Stimulated activated CD4-positive, alpha-beta T cell treated with anti-CD3 and anti-CD28 coated beads, Interleukin-4, amount 100 ng/mL, for 24 hours (primary cell): ENCODE measurements at places on chromosomes 16 and 17.
A peak's percentile ranks its signal among the peaks of the same experiment; 100 is the strongest.

- DNase-seq, result no peak
Observed at GRCh38 chr17:46950342-46950996, 27.5 kb downstream of the GOSR2 start.

DNA sequence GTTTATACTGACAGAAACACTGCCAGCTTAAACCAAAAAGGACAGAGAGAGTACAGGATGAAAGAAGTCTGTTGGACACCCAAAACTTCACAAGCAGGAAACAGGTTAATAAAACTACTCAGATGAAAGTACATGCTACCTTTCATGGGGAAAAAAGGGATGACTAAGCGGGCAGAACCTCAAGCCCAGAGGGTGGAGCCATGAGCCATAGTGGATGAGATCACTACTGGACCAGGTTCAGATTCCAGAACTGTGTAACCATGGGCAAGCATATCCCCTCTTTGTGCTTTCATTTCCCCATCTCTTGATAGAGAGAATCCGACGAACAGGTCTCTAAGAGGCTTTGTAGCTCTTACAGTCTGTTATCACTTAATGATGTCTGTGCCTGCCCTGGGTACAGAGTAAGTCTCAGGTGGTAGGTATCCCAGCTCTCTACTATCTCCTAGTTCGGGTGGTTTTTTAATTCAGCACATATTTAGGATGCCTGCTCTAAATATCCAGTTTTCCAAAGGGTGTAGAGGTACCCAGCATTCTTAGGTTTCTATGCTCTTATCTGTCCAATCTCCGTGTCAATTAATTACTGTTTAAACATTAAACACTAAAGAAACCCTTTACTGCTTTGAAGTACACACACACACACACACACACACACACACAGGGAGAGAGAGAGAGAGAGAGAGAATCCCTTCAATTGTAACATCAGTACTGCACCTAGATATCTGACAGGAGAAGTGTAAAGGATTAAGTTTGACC is 206.7 kb downstream of the ZNF423 start:
- no peak for DNase-seq

DNA sequence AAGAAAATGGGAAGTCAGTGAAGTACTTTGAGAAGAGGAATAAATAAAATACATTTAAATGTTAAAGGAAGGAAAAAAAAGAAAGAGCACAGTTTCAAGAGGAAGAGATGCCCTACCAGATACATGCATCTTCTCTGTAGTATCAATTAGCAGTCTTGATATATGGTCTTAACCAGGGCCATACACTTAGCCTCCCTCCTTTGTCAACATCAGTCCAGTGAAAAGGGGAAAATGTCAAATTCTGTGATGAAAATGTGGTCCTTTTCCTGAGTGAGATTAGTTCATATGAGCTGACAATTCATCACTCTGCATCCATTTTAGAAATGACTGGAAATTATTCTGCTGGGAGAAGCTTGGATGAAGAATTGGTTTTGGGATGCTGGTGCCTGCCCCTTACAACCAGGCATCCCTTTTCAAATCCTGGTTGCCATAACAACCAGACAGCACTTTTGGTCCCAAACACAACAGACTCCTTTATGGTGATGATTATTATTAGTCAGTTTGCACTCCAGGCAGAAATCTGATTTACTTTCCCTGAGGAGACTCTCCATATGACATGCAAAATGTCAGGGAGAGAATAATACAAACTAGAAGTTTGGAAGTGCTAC is 933.6 kb upstream of the CDH8 start:
- DNase-seq, result no peak

- DNase-seq, result no peak
Observed at GRCh38 chr17:10589553-10590145, 40.2 kb upstream of the MYH2 start.

GRCh38 chr17:78355701-78356100 is 4.2 kb downstream of the SOCS3 start:
- DNase-seq, result no peak

GRCh38 chr16:74281300-74281699 is 15.3 kb upstream of the PSMD7 start:
- DNase-seq, result no peak

GRCh38 chr16:73405851-73406250 is 357.9 kb upstream of the ZFHX3 start:
- no peak for DNase-seq

DNA sequence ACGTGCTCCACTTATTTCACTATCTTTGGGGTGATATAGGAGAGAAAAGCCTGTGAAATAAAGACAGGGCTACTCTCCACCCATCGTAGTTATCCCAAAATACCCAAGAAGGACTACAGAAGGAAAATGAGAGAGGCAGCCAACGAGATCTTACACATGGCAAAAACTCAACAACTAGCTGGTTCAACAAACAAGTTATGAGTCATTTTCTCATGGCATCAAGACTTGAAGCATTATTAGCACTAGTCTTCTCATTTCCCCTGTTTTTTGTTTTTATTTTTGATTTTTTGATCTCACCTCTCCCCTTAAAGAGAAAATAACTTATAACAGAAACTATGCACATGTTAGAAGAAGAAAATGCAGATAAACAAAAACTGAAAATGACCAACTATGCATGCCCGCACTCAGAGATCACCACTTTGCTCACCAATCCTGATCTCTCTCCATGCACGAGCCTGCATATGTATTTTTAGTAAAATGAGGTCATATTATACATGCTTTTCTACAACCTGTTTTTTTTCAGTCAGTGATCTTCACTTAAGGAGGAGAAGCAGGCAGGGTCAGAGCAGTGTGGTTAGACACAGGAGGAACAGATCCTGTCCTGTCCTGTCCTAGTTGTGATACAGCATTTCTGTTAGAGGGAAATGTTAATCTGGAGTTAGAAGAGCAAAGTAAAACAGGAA is 22.8 kb downstream of the FAM117A start:
- no peak for DNase-seq

DNA sequence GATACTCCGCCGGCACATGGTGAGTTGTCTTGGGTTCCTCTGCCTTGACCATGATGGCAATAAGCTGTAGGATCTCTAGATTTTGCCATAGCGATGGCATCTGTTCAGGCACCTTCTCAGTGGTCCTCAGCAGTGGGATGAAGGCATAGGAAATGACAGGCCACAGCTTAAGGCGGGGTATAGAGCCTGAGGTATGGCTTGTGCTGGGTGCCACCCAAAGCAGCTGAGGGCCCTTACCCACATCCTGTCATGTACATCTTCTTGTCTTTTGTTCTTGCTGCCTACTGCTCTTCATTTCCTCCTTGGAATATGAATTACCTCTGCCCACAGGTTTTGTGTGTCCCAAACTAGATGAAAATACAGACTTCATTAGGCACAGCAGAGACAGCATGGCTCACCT is 29.5 kb downstream of the KAT7 start:
- DNase-seq, result peak; percentile 26

GRCh38 chr17:66411520-66411919 is 109.1 kb downstream of the PRKCA start:
- DNase-seq, result no peak

DNA sequence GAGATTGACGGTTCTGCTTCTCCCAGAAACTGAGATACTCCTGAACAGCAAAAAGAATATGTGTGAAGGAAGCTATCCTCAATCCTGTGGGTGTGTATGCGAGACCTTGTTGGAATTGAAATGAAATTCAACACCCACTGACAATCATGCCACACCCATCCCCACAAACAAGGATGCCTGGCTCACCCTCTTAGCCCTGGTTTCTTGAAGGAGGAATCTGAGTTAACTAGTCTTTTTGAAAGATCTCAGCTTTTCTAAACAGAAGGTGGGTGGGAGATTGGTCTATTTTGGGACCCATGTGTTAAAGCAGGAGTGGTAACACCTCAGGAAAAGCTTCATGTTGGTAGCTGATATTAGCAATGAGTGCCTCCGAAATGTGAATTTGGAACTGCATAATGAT is 1244.5 kb downstream of the CDH11 start:
- no peak for DNase-seq

DNA sequence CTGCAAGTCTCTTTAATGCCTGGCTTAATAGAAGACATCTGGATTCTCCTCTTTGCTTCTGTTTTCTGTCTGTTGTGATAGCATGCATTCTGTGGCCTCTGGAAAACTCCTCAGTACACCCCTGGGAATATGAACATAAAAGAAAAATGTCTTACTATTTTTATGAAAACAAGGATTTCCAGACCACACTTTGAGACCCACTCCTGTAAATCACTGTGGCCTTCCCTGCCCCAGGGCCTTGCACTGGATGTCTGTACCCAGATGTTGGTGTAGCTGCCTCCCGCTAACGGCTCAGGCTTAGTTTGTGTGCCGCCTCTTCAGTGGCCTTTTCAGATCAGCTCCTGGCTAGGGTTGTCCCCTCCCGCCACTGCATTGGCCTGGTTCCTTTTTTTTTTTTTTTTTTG is 126.6 kb downstream of the SOCS1 start:
- DNase-seq, result no peak

- DNase-seq, result no peak
Observed at GRCh38 chr16:69071036-69071435, 34.4 kb upstream of the HAS3 start.

GRCh38 chr16:86380030-86380429 is 130.3 kb upstream of the FOXF1 start:
- DNase-seq, result no peak

DNA sequence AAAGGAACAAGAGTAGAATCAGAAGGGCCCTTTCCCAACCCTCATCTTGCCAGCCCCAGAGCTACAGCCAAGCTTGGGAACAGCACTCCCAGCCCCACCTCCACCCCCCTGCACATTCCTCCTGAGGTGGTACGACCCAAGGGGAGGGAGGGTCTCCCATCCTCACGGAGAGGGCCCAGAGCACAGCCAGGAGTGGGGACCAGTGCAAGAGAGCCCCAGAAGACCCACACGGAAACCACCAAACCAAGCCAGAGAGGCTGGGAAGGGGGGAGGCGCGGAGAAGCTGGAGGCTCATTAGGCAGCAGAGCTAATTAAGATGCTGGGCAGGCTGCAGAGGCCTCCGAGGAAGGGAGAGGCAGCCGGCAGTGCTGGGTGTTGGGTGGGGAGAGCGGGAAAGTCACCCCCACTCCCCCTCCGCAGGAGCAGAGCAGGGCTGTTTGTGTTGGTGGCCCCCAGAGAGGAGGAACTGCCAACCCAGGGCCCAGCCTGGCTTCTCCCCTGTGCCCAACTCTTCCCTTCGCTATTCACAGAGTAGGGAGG is 2.4 kb downstream of the CACNB1 start:
- DNase-seq, result no peak

GRCh38 chr17:31327534-31328159 is 6.2 kb upstream of the EVI2A start:
- no peak for DNase-seq

- no peak for DNase-seq
Observed at GRCh38 chr16:30783280-30784109, 3.5 kb downstream of the ZNF629 start.

DNA sequence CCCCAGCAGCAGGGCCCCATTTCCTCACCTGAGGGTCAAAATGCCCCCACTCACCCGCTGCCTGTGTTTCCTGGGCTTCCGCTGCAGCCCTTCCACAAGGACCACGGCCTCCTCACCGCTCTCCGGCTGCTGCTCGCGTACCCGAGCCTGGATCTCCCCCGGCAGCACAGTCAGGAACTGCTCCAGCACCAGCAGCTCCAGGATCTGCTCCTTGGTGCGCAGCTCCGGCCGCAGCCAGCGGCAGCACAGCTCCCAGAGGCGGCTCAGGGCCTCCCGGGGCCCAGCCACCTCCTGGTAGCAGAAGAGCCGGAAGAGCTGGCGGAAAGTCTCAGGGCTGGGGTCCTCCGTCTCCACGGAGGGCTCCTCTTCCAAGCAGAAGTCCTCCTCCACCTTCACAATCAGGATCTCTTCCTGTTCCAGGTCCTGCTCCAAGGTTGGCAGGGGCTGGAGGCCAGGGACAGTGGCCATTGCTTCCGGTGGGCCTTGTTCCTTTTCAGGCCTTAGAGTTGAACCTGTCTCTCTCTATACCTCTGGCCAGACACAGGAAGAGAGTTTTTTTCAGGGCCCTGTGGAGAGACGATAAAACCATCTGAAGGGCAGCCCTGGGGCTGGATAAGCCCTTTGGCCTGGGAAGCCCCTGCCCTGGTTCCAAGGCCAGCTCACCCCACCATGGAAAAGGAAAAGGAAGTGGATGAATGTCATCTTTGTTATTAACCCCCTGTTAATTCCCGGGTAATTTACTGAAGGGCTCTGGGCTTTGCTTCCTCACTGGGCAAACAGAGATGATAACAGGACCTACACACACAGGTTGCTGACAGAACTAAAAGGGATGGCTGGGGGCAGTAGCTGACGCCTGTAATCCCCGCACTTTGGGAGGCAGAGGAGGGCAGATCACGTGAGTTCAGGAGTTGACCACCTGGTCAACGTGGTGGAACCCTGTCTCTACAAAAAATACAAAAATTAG is 1.2 kb downstream of the ZNF500 start:
- DNase-seq, result no peak

- DNase-seq, result no peak
Observed at GRCh38 chr16:27489421-27489820, 60.3 kb downstream of the GTF3C1 start.

DNA sequence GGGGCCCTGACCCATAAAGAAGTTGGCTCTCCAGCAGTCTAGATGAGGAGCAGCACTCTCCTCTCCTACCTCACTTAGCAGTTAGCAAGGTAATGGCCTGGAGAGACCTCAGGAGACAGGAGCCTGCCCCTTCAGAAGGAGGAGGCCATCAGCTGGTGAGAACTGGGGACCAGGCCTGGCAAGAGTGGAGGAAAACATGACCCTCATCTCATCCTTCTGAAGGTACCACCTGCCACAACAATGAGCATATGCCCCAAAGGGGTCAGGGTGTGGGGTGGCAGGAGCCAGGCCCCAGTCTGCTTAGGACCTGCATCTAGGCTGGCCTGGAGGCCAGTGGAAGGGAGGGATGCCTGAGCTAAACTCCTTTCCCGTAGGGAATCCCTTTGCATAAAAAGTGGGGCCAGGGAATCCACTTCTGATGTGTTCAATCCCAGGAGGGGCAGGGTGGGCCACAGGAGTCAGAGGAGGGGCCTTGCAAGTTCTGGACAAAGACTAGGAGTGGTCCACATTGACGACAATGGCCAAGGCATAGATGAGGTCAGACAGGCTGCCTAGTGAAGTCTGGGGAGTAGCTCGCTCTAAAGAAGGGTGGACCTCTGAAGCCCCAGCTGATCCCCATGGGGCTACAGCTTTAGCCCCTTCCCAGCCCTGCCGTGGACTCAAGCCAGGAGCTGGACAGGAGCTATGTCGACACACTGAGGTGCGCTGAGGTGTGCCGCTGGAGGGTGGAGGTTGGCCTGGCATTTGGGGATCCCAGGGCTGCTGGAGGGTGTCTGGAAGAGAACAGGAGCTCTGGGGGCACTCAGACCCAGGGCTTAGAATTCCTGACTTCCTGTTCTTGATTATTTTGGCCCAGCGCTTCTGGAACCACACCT is 986 bp downstream of the SEBOX start:
- no peak for DNase-seq

- DNase-seq, result no peak
Observed at GRCh38 chr17:56774650-56775049, 59.1 kb downstream of the C17orf67 start.

- DNase-seq, result no peak
Observed at GRCh38 chr16:88019821-88020515, 68.7 kb downstream of the BANP start.
